ENCODE measurements at places on chromosomes 5 and 9.

DNA sequence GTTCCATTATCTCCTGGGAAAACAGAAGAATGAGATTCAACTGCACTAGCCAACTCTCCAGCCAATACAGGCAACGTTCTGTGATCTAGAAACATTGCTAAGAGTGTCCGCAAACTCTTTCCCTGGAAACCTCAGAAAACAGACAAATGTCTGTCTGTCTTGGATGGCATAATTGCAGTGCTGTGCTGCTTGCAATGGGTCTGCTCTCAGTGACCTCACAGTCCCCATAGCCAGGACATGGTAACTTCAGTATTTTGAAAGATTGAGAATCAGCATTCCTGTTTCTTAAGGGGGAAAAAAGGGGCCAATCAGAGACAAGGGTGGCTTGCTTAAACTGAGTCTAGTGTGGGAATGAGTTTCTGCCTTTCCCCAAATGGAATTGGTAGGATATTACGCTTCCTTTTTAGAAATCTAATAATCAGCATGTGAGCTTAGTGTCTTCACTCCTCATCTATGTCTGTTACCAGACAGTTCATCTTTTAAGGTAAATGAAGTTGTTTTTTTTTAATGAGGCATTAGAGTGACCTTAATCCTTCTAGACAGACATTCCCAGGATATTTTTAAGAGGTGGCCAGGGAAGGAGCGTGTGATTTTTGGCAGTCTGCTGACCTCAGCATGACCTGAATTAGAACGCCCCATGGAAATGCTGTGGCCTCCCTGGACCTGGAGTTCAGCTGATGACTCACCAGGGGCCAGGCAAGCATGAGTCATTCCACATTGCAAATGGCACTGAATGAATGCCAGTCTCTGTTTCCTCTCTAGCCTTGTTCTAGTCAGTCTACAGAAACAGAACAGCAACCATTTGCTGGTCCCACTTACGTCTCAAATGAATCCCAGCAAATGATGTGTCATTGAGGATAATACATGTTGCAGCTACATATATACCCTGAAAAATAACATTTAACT is 210.2 kb upstream of the ACTBL2 start:
- DNase-seq, result no peak

- DNase-seq, result no peak
Observed at GRCh38 chr9:104107799-104108198, 13.7 kb downstream of the SMC2 start.

DNA sequence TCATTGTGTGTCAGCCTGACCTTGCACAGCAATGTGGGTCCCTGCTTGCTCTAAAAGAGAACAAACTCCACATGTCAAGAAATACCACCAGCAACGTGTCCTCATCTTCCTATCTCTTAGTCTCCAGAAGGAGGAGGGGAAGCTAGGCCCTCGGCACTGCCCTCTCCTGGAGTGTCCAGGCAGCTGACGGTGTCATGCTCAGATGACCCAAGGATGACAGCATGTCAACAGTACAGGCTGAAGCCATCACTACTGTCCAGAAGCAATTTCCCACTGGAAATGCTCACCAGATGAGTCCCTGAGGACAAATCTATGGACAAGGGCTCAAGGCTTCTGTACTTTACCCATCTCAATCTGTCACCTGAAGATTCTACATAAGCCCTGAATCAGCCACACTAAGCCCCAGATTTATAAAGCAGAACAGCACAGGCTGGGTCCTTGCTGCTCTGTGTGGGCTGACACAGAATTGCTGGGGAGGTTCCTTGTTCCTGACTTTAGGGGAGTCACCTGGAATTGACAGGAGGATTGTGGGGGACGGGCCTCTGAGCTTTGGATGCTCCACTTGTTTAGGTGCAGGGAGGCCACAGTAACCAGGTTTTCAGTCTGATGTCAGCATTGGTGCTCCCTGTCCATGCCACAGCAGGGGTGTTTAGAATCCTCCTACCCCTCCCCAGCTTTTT is 210.2 kb downstream of the DAB2IP start:
- DNase-seq, result no peak

- DNase-seq, result peak; percentile 27
Observed at GRCh38 chr9:4315582-4316215, 15.8 kb upstream of the GLIS3 start.

- no peak for DNase-seq
Observed at GRCh38 chr5:51386916-51387883, 4.0 kb downstream of the ISL1 start.

DNA sequence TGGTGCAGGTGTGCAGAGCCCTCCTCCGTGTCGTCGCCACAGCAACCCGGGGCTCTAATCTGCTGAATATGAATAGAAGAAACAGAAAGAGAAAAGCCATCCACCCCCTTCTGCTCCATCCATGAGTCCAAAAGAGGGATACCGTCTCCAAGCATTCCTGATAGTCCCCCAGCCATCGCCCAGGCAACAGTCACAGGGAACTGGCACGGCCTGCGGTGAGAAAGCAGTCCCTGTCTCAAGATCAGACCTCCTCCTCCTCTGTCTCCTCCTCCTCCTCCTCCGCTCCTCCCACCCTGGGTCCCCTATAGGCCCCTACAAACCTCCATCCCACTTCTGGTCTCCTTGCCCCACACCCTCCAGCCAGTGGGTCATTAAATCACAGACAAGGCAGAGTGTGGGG is 308.1 kb upstream of the MPDZ start:
- DNase-seq, result no peak

DNA sequence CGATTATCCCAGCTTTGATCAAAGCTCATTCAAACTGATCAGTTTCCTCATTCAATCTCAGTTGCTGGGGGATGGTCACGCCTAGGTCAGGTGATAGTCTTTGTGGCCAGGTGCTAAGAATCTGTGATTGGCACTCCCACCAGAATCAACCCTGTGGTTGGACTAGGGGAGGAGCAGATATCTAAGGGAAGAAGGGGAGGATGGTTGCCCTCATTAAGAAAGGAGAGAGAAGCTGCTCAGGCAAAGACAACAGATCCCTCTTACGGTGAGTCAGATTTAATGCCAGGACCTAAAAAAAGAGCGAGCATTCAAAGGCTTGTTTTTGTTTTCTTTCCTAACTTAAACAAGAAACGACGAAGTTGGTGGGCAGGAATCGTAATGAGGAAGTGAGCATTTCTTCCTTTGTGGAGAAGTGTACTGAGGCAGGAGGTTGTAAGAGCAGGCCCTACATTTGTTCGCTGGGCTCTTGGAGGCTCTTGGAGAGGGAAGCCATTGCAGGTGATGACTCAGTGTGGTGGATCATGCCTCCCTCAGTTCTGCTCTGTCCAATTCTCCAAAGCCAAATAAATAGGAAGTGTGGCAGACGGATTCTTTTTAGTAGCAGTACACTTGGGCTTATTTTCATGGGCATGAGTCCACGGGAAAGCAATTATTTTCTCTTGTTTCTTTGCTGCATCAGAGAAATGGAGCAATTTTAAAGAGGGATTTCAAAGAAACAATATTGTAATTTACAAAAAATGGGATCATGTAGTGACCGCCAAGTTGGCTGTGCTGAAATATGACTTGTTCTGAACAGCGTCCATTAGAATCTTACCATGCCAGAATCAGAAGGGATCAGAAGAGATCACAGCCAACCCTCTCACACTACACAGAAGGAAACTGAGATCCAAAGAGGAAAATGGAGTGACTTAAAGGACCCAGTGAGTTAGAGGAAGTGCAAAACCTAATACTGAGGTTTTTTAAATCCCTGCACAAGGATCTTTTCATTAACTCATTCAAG is 18.7 kb upstream of the TGFBR1 start:
- no peak for DNase-seq

GRCh38 chr5:178143901-178144300 is 9.8 kb downstream of the NHP2 start:
- no peak for DNase-seq

Measured in stimulated activated CD8-positive, alpha-beta memory T cell treated with anti-CD3 and anti-CD28 coated beads, Interleukin-4, amount 100 ng/mL, for 4 hours (primary cell).